ENCODE measurements at places on chromosomes 1 and 21.
A peak's percentile ranks its signal among the peaks of the same experiment; 100 is the strongest.

GRCh38 chr21:36470294-36470693, 9.6 kb downstream of the CLDN14 start:
- no peak for DNase-seq

DNA sequence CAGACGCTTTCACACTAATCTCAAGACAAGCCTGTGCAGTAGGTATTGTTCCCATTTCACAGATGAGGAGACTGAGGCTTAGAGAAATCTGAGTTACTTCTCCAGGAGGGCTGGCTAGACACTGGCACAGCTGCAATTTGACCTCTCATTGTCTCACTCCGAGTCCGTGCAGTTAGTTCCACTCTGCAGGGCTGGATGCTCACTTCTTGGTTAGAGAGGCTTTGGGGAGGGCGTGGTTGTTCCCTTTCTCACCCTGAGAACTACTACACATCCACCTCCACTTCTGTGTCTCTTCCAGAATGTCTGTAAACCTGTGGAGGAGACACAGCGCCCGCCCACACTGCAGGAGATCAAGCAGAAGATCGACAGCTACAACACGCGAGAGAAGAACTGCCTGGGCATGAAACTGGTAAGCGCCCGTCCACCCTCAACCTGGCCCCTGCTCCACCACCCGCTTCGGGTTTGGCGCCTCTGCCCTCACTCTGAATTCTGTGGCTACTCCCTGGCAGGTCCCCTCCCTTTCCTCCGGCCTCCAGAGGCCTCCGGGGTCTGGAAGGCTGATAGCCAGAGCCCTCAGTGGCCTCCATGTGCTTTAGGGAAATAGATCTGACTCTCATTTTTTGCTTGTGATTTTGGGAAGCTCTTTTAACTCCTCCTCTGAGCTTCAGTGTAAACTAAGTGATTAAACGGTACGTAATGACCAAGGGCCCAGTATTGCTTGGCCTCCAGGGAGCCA, 29.1 kb downstream of the EIF2D start:
- DNase-seq = no peak

DNA sequence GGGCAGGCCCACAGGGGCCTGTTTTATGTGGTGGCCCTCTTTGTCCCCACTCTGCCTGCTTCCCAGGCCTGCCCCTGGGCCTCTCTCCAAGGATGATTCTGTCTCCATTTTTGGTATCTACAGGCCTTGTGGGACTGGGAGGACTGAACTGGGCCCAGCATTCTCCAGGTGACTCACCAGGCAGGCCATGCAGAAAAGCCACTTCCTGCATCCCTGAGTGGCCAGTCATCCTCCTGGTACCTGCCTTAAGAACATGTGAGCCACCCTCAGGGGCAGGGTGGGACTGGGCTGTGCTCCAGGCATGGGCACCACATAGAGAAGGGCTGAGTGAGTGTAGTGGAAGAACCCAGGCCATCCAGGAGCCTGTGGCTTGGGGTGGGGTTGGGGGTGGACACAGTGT, 20.0 kb upstream of the BCAR3 start:
- peak; percentile 38 for DNase-seq

GRCh38 chr1:84726593-84727499, 36.6 kb upstream of the SSX2IP start:
- DNase-seq = no peak

- DNase-seq = no peak
These were observed 44.1 kb upstream of the BCL10 start for GRCh38 chr1:85320371-85321131.

DNA sequence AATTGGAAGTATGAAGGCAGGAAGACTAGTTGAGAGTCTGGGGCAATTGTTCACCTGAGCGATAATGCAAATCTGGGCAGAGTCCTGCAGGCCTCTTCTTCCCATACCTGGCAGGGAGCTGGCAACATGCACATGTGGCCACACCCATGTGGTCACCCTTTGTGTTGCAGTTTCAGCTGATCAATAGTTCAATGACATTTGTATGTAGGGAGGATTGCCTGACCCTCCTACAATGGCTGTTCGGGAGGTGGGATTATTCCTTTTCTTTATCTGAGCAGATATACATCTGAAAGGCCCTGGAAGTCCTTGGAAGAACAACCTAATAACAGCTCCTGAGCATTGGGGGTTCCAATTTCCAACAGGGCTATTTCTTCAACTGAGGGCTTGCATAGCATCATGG, 15.2 kb upstream of the TRIM45 start:
- no peak for DNase-seq

- DNase-seq = no peak
These were observed 22.5 kb downstream of the DMAP1 start for GRCh38 chr1:44235808-44236207.

DNA sequence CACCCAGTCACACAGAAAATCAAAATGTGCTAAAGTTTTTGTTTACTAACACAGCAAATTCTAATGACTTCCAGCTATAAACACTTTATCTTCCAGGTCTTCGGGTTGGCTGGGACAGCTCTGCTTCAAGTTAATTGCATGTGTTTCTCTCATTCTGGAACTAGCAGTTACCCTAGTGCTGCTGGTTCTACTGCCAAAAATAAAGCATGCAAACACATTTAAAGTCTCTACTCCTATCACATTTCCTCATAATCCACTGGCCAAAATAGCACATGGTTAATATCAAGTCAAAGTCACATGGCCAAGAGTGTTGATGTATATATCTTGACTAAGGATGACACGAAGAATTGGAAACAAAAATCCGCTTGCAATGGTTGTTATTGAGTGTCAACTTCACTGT, 973.1 kb upstream of the ADGRL2 start:
- no peak for DNase-seq

DNA sequence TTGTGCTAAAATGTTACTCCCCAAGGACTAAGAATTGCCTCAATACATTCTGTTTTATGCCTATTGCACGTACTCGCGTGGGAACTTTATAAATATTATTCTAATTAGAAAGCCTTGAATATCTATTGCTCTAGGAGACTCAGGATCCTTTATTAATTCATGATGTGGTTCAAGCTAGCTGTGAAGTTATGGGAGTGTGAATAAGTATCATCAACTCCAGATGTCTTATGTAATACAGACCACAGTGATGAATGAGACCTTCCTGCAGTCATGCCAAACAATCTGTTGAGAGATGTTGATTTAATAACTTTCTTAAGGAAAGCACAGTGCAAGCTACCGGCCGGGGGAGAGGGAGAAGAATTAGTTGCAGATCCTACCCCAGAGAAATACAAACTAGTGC, 519.2 kb upstream of the ZP4 start:
- no peak for DNase-seq

DNA sequence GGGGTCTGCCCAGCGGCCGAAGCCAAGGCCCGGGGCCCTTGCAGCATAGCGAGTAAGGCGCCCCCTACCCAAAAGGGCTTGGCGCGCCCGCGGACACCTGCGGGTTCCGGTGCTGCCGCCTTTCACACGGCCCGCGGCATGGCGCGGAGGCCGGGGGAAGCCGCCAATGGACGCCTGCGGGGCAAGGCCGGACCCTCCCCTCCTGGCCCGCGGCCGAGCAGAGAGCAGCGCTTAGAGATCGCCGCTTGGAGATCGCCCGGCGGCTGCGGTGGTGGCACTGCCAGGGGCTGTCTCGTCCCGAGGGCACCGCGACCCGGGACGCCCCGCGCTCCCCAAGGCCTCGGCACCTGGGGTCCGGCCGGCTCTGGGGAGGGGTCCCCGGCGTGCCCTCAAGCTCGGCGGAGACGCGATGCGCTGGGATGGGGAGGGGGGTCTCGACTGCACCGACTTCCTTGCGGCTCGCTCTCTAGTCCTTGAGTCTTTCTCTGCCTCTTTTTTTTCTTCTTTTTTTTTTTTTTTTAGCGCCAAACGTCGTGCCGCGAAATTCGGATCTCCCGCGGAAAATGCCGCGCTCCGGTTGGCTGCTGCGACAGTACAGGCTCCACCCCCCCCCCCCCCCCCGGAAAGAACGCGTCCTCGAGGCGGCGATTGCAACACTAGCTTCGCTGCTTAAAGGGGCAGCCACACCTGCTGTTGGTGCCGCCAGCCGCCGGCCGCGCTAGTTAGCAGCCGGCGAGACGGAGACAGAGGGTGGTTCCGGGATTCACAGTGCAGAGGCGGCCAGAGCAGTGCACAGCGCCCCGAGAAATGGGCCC, at the start of gene E2F2:
E2F2 (minus strand) TSS at position 487 of the 815 bp plus-strand sequence; CDS start at position 47, 440 bp downstream.
- DNase-seq = peak; percentile 87

DNA sequence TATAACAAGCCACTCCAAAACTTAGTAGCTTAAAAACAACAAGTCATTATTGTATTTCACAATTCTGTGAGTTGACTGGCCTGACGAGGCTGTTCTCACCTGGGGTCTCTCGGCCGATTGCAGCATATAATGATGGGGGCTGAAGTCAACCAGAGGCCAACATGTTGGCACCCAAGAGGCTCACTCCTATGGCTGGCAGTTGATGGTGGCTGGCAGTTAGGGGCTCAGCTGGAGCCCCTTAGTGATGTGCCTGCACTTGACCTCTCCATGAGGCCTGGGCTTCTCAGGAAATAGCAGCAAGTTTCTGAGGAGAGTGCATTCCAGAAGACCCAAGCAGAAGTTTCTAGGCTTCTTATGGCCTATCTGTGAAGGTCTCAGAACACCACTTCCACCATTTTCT, 459.4 kb downstream of the NPHP4 start:
- DNase-seq = no peak

GRCh38 chr21:45637883-45638282, 5.6 kb upstream of the PCBP3 start:
- no peak for DNase-seq

- no peak for DNase-seq
These were observed 940 bp upstream of the PLA2G2C start for GRCh38 chr1:20187103-20187812.

DNA sequence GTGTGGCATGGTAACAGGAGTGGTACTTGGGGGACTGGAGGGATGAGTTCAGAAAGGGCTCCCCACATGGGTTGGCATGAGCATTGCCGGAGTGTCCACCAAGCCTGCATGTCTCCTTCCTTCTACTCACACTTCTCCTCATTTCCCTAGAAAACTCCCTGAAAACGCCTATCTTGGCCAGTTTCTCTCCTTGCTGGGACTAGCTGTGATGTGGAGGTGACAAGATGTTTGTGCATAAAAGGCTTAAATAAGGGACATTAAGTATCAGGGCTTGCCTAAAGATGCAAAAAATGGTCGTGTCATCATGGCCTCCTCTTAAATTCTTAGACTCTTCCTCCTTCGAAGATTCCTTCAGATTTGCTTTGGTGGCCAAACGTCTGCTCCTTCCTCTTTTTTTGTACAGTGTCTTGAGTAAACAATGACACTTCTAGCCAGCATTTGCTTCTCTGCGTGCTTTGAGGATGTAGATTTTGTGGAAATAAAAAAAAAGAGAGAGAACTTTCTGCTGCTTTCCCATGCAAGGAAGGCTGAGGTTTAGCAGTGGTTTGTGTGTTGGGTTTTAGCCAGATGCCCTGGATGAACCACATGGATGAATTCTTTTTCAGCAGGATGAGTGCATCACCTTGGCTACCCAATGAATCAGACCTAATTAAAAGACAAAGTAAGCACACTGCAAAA, 239.1 kb upstream of the IRF2BP2 start:
- DNase-seq = no peak

- DNase-seq = no peak
These were observed 14.4 kb upstream of the ERVH48-1 start for GRCh38 chr21:42939582-42940413.

- DNase-seq = no peak
These were observed 49.5 kb downstream of the SCMH1 start for GRCh38 chr1:41192456-41193178.

DNA sequence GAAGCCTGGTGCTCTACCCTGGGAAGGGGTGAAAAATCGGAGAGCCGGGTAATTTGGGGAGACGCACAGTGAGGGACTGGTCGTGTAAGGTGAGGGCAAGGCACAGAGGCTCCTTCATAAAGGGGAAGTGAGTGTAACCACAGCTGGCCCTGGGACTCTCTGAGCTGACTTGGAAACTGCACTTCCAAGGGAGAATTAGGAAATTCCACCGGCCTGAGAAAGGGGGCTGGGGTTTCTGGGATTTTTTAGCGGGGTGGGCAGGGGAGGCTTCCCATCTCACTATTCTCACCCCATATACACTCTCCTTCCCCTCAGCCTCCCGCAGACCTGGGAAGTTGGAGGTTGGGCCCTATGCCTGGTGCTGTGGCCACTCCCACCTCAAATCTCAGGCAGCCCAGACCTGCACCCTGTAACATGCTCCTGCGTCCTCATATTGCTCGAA, 88.3 kb upstream of the IPO9 start:
- DNase-seq = no peak

DNA sequence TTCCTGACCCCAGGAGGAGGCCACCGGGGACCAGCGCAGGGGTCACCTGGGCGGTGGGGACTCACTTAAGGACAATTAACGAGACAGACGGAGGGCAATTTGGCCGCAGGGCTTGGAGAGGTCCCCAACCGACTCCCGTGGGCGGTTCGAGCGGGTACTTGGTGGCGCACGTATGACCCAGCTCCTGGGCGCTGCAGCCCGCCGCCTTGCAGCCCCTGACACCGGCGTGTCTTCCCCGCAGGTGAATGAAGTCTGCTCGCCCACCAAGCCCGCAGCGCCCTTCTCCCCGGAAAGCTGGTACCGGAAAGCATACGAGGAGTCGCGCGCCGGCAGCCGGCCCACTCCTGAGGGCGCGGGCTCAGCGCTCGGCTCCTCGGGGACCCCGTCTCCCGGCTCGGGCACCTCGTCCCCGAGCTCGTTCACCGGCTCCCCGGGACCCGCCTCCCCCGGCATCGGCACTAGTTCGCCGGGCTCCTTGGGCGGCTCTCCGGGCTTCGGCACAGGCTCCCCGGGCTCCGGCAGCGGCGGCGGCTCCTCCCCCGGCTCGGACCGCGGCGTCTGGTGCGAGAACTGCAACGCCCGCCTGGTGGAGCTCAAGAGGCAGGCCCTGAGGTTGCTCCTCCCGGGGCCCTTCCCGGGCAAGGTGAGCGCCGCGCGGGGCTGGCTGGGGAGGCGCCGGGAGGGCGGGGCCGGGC, 1.4 kb downstream of the KIF26B start:
- no peak for DNase-seq

- DNase-seq = peak; percentile 17
These were observed 120.4 kb upstream of the PTGFR start for GRCh38 chr1:78370356-78370755.

DNA sequence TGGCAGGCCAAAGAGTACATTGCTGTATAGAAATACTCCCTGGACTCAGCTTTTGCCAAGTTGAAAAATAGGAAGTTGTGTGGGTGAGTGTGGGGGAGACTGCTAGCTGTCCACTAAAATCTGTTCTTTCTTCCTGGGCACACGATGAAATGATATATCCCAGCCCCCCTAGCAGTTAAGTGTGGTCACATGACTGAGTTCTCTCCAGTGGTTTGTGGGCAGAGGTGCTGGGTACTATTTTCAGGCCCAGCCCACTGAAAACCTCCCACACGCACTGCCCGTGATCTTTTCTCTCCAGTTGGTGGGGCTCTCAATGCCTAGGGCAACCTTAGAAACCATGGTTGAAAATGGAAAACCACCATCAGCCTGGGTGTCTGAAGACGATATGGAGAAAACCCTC, 119.7 kb upstream of the LMO4 start:
- peak; percentile 36 for DNase-seq

All from NK-92 treated with Interleukin-12 subunit alpha and Interleukin-12 subunit beta, amount 100 ng/mL, for 24 hours (cell line).